NCI-H1417 (cell line): ENCODE measurements at places on chromosomes 16 and 17.

- DNase-seq: no peak
Observed at GRCh38 chr16:11329071-11329491, 16.2 kb upstream of the RMI2 start.

- DNase-seq: no peak
Observed at GRCh38 chr16:3580686-3581085, 3.5 kb upstream of the NLRC3 start.

DNA sequence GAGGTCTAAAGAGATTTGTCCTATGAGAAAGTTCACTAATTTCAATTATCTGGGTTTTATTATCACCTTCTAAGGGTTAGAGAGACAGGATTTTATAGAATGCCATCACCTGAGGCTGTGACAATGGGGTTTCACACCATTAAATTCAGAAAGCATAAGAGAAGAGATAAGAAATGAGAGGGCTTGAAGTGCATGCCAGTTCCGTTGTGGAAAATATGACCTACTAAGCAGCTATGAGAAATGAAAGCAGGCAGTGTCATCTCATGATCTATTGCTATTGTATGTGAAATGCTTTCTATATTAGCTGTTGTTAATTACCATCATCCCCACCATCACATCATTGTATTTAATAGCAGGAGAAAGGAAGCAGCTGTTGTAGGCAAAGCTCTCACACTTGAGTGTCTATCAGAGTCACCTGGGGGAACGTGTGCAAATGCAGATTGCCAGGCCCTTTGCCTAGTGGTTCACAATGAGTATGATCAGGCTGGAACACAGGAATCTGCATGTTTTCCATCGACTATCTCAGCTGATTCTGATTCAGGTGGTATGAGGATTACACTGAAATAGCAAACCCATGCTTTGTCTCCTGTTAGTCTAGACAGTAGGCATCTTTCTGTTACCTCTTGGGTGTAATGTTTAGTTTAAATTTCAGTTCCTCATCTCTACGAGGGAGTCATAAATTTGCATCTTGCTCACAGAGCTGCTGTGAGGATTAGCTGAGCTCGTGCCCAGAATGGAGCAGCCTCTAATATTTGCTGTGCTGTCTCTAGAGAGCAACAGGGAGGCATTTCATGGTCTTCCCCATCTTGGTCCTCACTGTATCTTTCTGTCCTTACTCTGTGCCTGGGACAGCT, 256.4 kb downstream of the CDH13 start:
- DNase-seq: no peak

DNA sequence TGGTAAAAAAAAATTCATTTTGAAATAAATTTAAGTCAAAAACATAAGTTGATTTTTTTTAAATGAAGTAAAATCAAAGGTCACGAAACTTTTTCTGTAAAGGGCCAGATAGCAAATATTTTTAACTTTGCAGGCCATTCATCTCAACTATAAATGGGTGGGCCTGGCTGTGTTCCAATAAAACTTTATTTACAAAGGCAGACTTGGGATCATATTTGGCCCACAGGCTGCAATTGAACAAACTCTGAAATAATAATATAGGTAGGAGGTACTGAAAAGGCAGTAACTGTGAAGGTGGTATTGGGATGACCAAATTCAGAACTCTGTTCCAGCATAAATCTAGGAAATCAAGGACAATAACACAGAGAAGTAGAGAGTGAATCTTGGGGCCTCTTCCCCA, 12.2 kb upstream of the EMP2 start:
- no peak for DNase-seq

DNA sequence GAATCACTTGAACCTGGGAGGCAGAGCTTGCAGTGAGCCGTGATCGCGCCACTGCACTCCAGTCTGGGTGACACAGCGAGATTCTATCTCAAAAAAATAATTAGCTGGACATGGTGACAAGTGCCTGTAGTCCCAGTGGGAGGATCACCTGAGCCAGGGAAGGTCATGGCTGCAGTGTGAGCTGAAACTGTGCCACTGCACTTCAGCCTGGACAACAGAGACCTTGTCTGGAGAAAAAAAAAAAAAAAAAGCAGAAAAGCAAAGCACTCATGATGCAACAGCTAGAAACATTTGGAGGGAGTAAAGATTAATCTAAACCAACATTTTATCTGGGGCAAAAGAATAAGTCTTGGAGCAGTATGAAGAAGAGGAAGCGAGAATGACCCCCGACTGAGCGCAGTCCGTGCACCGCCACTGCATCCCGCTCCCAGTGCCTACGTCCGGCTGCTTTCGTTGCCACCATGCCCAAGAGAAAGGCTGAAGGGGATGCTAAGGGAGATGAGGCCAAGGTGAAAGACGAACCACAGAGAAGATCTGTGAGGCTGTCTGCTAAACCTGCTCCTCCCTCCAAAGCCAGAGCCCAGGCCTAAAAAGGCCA, 8.2 kb downstream of the PRPSAP1 start:
- no peak for DNase-seq

GRCh38 chr17:76138896-76139752, 1.9 kb downstream of the FOXJ1 start:
- no peak for DNase-seq

DNA sequence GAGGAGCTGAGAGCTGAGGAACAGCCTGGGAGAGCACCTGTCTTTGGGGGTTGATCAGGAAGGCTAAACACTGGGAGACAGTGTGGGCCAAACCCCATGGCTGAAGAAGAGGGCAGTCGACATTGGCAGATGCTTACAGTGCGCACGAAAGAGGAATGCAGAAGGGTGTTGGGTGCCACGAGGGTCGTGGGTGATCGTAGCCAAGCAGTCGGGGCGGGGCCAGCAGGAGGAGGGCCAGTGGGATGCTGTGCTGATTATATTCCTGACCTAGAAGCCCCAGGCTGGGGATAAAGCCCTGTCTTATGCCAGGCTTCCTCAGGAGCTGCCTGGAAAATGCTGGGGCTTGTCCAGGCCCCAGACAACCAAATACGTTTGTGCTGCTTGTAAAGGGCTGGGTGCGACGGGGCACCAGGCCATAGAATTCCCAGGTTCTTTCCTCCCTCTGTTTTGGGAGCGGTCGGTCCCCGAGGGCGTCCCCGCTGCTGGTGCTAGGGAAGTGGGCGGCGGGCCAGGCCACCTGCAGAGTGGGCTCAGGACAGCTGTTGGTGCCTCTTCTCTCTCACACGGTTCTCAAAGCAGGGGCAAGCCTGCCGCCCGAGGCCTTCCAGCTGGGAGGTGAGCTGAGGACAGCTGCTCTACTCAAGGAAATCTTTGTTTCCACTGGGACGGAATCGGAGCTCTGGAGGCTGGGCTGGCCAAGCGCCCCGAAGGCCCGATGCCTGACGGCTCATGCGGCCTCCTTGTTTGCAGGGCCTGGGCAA, 10.0 kb downstream of the C1QTNF1 start:
- DNase-seq: peak; percentile 76

DNA sequence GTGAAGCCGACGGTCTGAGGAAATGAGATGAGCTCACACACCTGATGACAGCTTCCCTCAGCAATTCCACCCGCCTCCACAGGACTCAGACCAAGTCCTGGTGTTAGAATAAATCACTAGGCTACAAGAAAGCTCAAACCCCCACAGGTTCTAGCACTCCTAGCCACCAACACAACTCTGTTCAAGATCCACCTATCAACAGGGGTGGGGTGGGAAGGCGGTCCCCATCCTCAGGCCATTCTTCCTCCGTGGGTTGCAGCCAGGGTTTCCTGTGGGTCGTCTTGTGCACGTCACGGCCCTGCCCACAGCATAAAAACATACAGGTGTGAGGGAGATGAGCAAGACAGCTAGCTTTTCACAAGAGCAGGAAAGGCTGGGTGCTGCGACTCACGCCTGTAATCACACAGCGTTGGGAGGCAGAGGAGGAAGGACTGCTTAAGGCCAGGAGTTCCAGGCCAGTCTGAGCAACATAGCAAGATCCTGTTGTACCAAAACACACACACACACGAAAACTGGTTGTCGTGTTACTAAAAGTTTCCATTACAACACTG, 81.1 kb downstream of the ANKRD11 start:
- no peak for DNase-seq

DNA sequence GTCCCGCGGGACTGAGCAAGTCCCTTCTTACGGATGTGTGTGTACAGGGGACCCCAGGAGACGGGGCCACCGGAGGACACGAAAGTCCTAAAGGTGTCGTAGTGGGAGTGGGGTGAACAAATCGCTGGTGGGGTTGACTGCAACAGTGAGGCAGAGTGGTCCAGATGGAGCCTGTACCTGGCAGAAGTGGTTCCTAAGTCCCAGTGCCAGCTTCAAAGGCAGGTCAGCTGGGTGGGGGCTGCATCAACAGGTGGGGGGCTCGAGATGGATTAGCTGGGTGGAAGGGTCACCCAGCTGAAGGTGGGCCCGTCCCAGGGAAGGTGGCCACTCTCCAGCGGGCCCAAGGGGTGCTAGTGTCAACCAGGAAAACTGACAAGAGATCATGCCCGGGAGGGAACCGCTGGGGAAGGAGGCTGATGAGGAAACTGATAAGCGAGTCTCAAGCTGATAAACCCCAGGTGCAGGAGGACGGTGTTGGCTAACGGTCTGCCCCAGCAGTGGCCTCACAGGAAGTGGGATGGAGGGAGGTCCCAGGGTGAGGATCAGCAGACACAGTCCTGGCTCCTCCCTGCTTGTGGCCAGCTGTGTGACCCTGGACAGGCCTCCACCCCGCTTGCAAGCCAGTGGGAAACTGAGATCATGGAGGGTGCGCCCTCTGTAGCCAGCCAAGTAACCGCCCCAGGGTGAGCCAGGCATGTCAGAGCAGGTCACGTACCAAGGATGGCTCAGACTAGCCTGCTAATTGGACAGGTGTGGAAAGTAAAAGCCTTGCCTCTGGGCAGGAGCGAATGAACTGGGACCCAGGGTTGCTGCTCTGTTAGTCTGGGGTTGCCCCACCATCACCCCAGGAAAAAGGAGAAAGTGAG, 1.0 kb downstream of the ORAI3 start:
- no peak for DNase-seq

DNA sequence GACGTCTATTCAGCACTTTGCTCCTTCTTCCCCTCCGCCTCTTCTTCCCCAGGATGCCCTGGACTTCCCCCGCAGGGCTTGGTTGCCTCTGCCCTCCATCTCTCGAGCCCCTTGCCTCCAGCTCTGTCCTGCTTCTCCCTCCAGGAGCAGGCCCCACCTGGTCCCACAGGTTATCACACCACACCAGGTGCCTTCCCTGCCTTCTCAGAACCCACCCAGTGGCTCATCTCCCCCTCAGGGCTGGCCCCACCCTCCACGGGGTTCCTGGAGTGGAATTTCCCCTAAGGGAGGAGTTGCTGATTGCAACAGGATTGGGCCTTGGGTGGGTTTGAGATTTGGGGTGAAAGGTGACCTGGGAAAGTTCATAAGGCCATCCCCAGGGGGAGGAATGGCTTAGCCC, 49.0 kb upstream of the TAC4 start:
- DNase-seq: no peak

- no peak for DNase-seq
Observed at GRCh38 chr17:1022278-1023024, 25.5 kb downstream of the TIMM22 start.

- DNase-seq: no peak
Observed at GRCh38 chr17:81339534-81340296, 44.6 kb upstream of the SLC38A10 start.

DNA sequence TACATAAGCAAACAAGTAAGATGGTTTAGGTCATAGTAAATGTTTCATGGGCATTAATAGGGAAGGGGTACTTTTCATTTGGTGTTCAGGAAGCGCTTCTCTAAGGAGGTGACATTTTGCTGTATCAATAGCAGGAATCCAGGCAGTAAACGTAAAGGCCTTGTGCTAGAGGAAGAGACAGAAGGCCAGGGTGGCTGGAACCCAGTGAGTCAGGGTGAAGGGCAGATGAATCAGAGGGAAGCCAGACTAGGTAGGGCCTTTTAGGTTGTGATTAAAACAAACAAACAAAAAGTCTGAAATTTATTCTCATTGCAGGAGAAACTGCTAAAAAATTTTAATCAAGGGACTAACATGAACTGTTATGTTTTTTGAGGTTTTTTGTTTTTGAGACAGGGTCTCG, 6.5 kb downstream of the BMERB1 start:
- no peak for DNase-seq

GRCh38 chr17:70863436-70864248, 694.3 kb downstream of the KCNJ2 start:
- no peak for DNase-seq

GRCh38 chr16:57749101-57749692, 13.6 kb downstream of the KATNB1 start:
- no peak for DNase-seq

GRCh38 chr16:68257906-68258800, 6.2 kb upstream of the SLC7A6 start:
- no peak for DNase-seq

DNA sequence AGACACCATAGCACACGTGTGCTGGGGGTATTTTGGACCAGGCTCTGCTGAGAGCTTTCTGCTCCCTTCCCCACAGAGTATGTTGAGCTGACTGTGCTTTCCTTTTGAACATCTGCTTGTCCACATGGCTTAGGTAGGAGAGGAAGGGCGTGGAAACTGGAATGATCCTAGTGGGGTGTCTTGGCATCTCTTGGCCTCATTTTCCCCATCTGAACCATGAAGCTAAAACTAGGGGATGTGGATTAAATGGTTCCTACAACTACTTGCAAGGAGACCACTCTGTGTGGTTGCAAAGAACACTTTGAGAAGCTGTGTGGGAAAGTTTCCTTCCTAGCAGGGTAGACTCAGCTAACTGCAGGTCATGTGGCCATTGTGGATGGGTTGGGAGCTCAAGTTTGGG, 6.7 kb upstream of the NLRC5 start:
- DNase-seq: no peak

- peak; percentile 94 for DNase-seq
Observed at GRCh38 chr16:87383505-87384161, at the start of gene FBXO31. TSS of gene FBXO31 (minus strand) at chr16:87383776. CDS start at chr16:87383744, 32 bp downstream.

DNA sequence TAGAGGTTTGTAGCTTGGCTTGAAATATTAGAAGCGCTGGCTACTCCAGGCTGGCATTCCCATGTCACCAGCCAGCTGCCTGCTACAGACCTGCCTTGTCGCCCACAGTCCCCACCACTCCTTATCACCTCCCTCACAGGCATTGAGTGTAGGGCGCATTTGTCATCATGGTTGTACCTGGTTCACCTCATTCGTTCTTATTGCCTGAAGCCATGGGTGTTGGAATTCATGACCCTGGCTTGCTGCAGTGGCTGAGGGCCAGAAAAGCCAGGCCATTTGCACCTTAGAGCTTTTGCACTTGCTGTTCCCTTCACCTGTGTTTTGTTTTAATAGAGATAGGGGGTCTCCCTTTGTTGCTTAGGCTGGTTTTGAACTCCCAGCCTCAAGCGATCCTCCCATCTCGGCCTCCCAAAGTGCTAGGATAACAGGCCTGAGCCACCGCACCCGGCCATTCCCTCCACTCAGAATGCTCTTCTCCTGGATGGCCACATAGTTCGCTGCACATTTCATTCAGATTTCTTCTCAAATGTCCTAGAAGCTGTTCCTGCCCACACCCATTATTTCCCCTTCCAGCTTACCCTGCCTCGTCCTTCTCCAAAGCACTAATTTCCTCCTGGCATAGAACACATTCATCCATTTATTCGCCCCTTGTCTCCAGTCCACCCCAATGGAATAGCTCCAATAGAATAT, 97.6 kb downstream of the C16orf78 start:
- DNase-seq: no peak

DNA sequence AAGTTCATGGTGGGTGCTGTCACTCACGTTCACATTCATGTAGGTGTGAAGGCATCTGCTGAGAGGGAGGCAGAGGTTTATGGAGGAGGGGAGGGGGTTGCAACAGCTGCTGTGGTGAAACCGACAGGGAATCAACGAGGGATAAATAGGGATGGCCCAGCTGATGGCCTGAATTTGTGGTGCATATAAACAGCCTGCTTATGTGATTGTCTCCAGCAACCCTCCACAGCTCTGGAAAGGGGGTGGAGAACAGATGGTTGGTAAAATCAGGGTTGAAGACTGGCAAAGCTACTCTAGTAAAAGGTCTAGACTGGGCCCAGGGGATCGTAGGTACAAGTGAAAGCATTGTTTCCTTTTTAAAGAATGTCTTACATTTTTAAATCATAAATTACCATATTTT, 53.7 kb downstream of the IQCK start:
- no peak for DNase-seq
